ENCODE measurements at places on chromosomes 16 and 17.

GRCh38 chr16:12426122-12426521 is 377.6 kb downstream of the CPPED1 start:
- no peak for DNase-seq

GRCh38 chr16:28823291-28823872 is 583 bp downstream of the ATXN2L start:
- no peak for DNase-seq

GRCh38 chr16:64950731-64951130 is 171.1 kb downstream of the CDH11 start:
- DNase-seq, result no peak

DNA sequence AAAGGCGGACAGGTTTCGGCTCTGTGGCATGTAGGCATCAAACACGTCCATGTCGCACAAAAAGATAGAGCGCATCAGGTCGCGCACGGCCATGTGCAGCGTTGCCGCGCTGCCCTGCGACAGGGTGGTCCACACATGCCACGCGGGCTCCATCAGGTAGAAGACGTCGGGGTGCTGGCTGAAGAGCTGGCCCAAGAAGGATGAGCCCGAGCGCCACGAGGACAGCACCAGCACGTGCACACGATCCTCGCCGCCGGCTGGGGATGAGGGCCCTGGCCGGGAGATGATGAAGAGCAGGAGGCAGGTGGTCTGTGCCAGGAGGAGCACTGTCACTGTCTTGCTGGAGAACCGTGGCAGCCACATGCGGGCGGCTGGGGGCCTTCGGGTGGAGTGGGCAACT is 5.9 kb downstream of the CHST5 start:
- no peak for DNase-seq

DNA sequence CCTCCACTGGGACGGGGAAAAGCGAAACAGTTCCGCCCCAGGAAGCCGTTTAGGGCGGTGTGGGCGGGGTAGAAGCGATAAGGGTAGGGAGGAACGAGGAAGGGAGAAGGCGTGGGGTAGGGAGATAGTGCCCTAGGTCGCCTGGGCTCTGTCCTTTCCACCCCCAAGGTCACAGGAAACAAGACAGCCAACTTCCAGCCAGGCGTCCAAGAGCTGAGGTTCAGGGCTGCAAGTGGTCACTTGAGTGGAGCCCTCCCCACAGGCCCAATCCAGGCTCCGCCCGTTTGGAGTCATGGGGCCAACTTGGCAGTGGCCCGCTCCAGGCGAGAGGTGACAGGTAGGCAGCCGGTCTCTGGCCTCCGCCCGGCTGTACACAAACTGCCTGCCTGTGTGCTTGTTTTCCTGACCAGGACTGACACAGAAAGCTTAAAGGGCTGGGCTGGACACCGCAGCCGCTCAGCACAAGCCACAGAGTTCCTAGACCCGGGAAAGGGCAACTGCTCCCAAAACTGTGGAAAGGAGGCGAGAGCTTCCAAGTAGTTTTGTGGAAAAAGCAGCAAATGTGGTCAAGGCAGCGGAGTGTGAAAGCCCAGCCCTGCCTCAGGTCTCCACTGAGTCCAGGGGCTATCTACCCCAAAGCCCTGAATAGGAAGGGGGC is at the start of gene RILP:
RILP (minus strand) TSS at position 23 of the 658 bp plus-strand sequence. CDS start 62 bp downstream, outside the sequence.
- no peak for DNase-seq

- DNase-seq, result no peak
Observed at GRCh38 chr17:50426814-50427787, 1.1 kb downstream of the ACSF2 start.

GRCh38 chr17:73803964-73804435 is 159.8 kb upstream of the SDK2 start:
- no peak for DNase-seq

DNA sequence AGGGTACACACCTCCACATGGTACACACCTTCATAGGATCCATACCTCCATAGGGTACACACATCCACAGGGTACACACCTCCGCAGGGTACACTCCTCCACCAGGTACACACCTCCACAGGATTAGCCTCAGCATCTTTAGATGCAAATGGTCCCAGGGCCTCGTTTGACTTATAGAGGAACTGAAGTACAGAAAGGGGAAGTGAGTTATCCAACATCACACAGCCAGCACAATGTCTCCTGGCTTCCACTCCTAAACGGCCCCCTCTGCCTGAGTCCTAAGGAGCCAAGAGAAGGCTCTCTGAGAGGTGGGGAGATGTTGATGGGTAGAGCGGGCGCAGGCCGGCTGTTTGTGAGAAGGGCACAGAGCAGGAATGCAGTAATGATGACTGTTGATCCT is 12.0 kb downstream of the FOXN1 start:
- DNase-seq, result no peak

GRCh38 chr16:54460263-54460860 is 173.8 kb upstream of the IRX3 start:
- DNase-seq, result no peak

GRCh38 chr17:14942526-14943190 is 322.5 kb downstream of the PMP22 start:
- DNase-seq, result no peak

All from anterior cingulate cortex (tissue), 58 donors.